ENCODE measurements at places on chromosomes 11 and 22.
A peak's percentile ranks its signal among the peaks of the same experiment; 100 is the strongest.

GRCh38 chr11:17952487-17952886 lies 60.4 kb downstream of the SERGEF start:
- no peak for DNase-seq

- no peak for DNase-seq
These were observed 18.5 kb downstream of the GRK3 start for GRCh38 chr22:25582946-25583345.

DNA sequence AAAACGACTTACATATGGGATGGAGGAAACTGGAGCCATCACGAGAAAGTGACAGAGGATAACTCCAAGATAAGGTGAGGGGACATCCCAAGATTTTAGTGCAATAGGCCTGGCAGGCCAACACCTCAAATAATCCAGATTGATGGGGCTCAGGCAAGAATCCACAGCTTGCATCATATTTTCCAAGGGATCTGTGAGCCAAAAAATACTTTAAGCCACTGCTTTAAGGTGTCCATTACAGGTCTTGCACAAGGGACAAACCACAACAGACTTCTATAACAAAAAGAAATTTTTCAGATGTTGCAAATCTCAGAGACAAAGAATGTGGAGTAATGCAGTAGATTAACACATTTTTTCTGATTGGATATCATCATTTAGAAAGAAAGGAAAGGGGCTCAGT lies 45.6 kb downstream of the DENND5A start:
- DNase-seq: no peak

DNA sequence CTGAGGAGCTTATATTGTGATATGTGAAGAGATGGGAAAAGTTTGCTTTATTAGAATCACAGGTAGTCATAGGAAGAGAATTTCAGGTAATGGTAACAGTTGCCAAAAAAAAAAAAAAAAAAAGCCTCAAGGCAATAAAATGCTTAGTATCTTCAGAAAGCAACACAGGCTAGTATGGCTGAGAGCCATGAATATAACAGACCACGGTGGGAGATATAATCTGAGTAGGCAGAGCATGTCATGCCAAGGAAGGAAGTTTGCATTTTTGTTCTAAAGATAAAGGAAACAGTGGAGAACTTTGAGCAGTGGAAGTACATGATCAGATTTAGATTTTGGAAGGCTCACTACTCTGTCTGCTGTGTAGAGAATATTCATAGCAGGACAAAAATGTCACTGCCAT lies 211.4 kb downstream of the ETS1 start:
- DNase-seq: no peak

DNA sequence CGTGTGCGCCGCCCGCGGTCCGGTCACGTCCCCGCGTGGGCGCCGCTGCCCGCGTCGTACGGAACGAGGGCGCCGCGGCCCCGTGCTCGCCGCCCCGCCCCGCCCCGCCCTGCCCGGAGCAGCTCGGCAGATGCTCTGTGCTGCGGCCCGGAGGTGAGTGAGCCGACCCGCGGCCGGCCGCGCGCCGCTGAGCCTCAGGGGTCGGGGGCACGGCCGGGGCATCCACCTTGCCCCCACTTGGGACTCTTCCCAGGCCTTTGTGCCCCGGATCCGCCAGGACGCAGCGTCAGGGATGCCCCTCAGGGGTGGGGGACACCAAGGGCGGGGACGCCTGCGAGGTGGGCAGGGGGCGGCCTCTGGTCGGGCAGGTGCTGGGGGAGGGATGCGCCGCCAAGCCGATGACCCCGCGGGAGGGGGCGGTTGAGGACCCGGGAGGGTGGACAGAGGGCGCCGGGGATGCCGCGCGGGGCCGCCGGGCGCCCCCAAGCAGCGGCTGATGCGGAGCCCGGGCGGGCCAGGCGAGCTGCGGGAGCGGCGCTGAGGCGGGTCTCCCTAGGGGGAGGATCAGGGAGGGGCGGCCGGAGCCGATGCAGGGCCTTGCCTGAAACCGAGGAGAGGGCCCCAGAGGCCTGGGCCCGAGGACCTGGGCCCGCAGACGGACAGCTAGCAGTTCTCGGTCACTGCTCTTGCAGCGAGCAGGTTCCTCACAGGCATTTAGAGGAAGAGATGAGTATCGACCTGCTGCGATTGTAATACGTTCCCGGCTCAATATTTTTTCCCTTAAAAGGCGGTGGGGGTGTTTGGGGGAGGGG lies at the start of gene GNAZ:
TSS of gene GNAZ (plus strand) at position 102 of the 812 bp plus-strand sequence. CDS start 25,177 bp downstream, outside the sequence.
- peak; percentile 8 for DNase-seq

DNA sequence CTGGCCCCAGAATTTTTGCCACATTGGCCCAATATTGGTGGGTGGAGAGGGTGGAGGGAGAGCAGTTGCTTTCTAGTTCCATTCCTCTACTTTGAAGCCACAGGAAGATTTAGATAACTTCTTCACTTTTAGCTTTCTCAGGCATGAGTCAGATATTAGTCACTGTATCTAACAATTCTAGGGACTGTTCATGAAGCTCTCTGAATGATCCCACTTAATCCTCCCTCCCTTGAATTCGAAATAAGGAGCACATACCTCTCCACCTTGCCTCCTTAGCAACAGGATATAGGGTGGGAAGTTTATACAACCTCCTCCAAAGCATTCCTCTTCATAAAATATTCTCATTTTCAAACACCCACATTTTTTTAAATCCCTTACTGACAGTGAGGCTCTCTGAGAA lies 13.5 kb downstream of the FSHB start:
- no peak for DNase-seq

- no peak for DNase-seq
These were observed 150.7 kb downstream of the CCDC34 start for GRCh38 chr11:27212248-27212780.

GRCh38 chr11:71201936-71202597 lies 50.3 kb downstream of the SHANK2 start:
- no peak for DNase-seq

- DNase-seq: no peak
These were observed 20.6 kb upstream of the OR9Q1 start for GRCh38 chr11:58003036-58003435.

- peak; percentile 93 for DNase-seq
These were observed 34.3 kb upstream of the CSTF3 start for GRCh38 chr11:33195462-33196173.

DNA sequence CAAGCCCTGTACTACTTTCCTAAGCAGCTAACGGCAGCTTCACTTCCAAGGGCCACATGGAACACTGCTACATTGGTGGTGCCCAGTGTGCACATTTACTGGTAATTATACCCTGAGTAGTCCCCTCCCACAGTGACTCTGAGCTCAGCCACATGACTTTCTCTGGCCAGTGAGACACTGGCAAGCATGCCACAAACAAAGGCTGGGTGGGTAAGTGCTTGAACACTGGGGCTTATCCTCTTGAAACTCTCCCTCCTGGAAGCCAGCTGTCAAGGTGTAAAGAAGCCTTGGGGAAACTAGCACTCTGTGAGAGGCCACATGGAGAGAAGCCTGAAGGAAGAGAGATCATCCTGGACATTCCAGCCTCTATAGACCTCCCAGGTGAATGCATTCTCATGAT lies 54.4 kb upstream of the DRD2 start:
- no peak for DNase-seq

GRCh38 chr11:1499899-1500298 lies 13.3 kb upstream of the MOB2 start:
- DNase-seq: no peak

DNA sequence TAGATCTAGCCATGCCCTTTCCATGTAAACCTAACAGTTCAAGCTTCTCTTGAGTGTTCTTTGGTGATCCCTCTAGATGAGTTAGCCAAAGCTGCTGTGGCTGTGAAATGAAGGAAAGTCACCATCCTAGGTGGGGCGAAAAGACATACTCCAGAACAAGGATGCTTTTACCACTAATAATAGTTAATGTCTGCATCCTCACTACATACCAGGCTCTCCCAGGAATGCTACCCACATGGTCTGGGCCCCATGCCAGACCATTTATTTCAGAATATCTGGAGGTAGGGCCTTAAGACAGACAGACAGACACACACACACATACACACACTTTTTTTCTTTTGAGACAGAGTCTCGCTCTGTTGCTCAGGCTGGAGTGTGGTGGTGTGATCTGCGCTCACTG lies 14.7 kb downstream of the ABTB2 start:
- DNase-seq: no peak

DNA sequence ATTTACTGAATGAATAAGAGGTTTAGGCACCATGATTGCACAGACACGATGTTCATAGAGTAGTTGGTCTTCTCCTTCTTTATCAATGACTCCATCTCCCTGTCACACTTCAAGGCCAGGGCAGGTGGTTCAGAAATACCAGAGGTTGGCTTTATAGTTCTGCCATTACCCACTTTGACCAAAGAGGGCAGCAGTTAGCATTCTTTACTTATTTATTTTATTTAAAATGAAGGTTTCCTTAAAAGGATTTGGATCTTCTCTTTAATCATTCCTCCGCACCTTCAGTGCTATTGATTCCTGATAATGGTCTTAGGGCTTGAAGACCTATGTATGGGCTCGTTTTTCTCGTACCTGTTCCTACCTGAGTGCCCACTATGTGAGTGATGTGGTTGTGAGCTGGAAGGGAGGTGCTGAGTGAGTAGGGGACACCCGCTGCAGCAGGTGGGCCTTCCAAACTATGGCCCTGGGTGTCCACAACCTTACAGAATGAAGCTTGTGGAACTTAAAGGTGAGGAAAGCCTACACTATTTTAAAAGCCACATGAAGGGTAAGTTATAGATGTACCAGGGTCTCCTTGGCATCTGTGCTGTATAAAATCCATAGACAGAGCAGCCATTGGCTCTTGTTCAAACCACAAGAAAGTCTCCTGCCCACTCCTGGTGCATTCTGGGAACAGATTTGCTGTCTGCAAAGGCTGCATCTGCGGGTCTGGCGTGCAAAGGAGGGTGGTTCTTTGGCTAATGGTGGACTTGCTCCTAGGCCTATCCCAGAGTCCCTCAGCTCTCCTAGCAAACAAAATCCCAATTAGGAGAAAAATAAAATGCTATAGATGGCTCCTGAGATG lies 35.0 kb downstream of the TIMP3 start:
- DNase-seq: peak; percentile 3

GRCh38 chr22:44585559-44586350 lies 87.7 kb upstream of the RTL6 start:
- no peak for DNase-seq

DNA sequence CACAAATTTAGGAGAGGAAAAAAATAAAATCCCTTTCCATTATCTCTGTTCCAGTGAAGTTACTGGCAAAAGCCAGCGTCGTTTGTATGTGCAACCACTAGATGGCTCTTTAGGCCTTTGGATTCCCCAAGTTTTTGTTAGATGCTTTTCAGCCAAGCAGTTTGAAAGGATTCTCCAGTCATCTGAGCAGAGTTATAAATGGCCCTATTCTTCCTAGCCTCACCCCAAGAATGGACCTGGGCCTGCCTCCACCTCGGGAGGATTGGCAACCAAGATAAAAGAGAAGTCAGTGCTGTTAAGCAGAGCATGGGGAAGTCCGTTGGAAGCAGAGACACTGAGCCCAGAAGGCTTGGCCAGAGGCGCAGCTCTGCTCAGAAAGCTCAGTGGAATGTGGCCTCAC lies 15.4 kb downstream of the FAM181B start:
- peak; percentile 7 for DNase-seq

- DNase-seq: no peak
These were observed 33.7 kb upstream of the B3GAT1 start for GRCh38 chr11:134445601-134446325.

DNA sequence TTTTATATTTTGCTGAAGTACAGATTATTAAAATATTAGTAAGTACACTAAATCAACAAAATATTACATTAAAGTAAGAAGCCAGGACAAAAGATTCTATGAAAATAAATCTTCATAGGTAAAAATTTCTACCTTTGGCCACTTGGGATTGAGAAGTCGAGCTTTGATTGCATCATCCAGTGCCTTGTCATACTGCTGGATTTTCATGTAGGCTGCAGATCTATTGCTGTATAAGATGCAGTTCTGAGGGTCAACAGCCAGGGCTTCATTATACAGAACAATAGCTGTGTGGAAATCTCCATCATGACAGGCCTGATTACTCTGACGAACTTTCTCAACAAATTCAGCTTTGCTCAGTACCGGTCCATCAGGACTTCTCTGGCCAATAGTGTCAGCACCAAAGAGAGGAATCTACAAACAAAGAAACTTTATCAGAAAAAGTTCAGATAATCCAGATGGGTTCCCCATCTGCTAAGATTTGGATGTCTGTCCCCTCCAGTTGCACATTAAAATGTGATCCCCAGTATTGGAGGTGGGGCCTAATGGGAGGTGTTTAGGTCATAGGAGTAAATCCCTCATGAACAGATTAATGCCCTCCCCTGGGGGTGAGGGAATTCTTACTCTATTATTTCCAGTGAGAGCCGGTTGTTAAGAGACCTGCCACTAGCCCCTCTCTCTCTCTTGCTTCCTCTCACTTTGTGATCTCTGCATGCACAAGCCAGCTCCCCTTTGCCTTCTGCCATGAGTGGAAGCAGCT lies 50.0 kb downstream of the TTC28 start:
- DNase-seq: no peak

GRCh38 chr11:8070417-8071115 lies 10.4 kb upstream of the TUB start:
- no peak for DNase-seq

DNA sequence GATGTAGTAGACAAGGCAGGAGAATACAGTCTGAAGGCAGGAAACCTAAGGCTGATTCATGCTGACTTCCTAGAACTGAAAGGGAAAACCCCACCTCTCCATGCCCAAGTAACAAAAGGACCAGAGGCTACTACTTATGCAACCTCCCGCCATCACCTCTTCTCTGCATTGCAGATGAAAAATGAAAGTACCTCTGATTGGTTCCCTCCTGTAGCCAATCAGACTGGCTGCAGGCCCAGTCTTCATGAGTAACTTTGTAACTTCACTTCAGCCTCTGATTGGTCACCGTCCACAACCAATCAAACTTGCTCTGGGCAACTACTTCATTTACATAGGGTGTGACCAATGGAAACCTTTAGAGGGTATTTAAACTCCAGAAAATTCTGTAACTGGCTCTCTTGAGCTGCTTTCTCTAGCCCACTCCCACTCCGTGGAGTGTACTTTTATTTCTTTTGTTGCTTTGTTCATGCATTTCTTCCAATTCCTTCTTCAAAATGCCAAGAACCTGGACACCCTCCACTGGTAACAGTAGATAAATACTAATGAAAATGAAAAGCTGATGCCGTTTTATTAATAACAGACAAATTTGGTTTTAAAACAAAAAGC lies 5.2 kb upstream of the MAP6 start:
- peak; percentile 2 for DNase-seq

DNA sequence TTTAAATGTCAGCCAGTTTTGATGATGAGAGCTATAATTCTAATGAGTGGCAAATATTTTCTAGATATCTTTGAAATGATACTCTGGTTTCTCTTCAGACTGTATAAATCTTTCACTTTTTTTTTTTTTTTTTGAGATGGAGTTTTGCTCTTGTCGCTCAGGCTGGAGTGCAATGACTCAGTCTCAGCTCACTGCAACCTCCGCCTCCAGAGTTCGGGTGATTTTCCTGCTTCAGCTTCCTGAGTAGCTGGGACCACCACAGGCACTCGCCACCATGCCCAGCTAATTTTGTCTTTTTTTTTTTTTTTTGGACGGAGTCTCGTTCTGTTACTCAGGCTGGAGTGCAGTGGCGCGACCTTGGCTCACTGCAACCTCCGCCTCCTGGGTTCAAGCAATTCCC lies 113.6 kb downstream of the TEAD1 start:
- no peak for DNase-seq

GRCh38 chr11:47488674-47489394 lies 39.9 kb upstream of the RAPSN start:
- DNase-seq: no peak

GRCh38 chr11:17840101-17840548 lies 105.5 kb downstream of the KCNC1 start:
- DNase-seq: no peak

- DNase-seq: no peak
These were observed 126.3 kb downstream of the KIRREL3 start for GRCh38 chr11:126874276-126874675.

All from CD14-positive monocyte (primary cell).